Cortex of kidney (tissue), 1 donor: ENCODE measurements at places on chromosomes 4 and X.

GRCh38 chr4:11514779-11515419 is 86.2 kb upstream of the HS3ST1 start:
- no peak for DNase-seq

- DNase-seq = no peak
Measured at GRCh38 chrX:118182025-118182424, 65.4 kb upstream of the KLHL13 start.

GRCh38 chrX:135707880-135708279 is 5.6 kb upstream of the CT45A1 start:
- no peak for DNase-seq

GRCh38 chr4:127501103-127501502 is 131.7 kb upstream of the INTU start:
- DNase-seq = no peak

- DNase-seq = no peak
Measured at GRCh38 chr4:169956091-169956843, 69.9 kb downstream of the MFAP3L start.

- no peak for DNase-seq
Measured at GRCh38 chr4:66899422-66900065, 645.8 kb downstream of the CENPC start.

DNA sequence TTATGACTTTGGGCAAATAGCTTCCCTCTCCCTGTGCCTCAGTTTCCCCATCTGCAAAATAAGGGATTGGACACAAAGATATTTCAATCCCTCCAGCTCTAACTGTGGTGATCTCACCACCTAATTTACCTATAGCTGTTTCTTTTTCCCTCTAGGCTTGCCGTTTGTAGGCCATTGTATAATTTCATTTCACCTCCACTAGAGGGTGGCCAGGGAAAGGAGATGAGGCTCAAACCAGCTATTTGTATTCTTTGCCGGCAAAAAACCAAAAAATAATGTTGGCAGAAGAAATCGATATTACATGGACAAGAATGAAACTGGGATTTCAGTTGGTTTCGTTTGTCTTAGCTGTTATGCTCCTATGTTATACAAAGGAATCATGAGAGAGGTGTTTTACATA is 36.1 kb upstream of the DOCK11 start:
- DNase-seq = no peak

- no peak for DNase-seq
Measured at GRCh38 chrX:5051831-5052491, 1176.7 kb downstream of the NLGN4X start.

- DNase-seq = no peak
Measured at GRCh38 chrX:151505796-151506195, 57.7 kb upstream of the PASD1 start.

DNA sequence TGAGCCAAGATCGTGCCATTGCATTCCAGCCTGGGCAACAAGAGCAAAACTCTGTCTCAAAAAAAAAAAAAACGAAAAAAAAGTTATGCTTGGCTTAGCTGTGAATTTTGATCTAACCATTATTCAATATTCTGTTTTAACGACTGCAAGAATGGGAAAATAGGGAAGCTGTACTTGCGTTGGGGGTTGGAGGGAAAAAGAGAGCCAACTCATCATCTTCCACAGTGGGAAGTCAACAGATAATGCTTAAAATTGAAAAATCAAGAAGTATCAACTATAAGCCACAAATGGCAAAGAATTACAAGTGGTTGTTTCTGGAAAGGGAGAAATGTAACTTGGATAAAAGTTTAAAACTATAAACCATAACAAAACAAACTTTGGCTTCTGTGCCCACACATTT is 2.9 kb downstream of the TEC start:
- no peak for DNase-seq

GRCh38 chrX:132689612-132690563 is 201.1 kb upstream of the MBNL3 start:
- no peak for DNase-seq

GRCh38 chr4:177574446-177574845 is 132.2 kb upstream of the AGA start:
- no peak for DNase-seq

DNA sequence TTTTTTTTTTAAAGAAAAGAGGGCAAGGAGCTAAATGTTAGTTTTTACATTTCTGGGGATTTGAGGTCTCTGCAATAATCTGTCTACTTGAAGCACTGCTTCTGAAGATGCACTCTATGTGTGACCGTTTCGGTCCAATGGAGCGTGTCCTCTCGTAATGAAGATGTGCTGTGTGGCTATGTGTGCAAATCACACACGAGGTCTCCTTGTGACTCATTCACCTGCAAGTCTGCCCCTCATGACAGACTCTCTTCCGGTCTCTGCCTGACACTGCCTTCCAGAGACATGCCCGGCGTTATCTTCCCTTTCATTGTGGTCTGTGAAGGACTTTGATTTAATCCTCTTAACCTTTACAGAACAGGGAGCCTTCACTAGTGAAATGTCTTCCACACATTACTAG is 84.3 kb downstream of the TRAM1L1 start:
- no peak for DNase-seq

GRCh38 chr4:76738086-76738931 is 159.6 kb downstream of the SOWAHB start:
- no peak for DNase-seq

- no peak for DNase-seq
Measured at GRCh38 chrX:97907791-97908190, 1024.1 kb downstream of the RPA4 start.

GRCh38 chrX:96835660-96836289 is 47.9 kb upstream of the RPA4 start:
- no peak for DNase-seq

DNA sequence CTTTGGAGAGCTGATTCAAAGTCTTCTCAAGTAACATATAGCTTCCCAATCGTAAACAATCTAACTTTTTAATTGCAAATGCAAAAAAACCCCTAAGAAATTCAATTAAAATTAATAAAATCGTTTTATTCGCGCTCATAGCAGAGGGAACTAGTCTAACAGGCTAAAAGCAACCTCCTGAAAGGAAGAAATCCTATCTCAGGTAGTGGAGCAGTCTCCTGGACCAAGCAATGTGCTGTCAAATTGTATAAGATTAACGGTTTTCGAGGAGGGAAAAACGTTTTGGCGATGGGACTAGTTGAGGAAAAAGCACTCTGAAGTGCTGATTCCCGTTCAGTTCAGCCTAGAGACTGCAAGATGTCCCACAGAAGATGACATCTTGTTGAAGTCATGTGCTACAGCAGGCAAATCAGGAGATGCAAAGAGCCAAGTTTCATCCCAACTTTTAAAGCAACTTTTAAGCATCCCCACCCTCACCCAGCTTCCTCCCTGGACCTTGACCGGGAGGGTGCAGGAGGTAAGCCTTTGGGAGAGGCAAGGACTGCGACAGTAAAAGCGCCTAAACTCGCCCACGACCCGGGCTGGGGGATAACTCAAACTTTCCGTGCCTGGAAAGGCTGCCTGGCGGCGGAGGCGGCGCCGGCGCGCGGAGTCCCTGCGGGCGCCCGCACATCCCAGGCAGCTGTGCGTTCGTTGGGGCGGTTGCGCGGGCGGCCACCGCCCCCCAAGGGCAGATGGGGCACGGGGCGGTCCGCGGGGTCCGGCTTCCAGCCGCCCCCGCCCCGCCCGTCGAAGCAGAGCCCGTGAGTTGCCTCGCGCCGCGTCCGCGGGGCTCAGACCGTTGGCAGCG is 784 bp downstream of the MAP7D3 start:
- DNase-seq = no peak

DNA sequence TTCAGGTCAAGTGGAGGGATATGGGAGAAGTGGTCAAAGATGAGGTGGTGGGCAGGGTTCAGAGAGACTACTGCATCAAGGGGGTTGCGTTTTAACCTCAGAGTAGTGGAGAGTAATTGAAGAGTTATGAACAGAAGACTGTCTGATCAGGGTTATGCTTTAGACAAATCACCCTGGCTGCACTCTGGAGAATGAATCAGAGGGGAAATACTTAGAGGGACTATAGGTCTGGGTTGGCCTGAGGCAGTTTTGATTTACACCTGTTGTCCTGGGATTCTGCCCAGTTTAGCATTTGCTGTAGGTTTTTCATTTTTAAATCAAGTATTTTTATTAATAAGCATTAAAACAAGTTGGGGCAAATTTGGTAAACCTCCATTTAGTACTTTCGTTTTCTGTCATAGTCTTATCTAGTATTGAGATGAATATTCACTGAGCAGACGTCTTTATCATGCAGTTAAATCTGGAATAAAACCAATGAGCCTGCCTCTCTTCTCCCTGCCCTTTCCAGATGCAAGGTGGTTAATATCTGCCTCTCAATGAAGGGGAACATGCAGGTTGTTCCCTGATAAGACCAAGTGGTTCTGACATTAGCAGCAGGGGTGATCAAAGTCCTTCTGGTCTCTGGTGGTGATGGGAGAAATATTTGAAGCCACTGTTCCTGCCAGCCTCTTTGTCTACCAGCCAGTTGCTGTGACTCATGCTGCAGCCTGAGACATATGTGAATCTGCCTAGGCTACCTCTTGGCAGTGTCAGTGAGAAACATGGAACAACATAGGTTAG is 116.0 kb upstream of the RPS6KA3 start:
- no peak for DNase-seq

DNA sequence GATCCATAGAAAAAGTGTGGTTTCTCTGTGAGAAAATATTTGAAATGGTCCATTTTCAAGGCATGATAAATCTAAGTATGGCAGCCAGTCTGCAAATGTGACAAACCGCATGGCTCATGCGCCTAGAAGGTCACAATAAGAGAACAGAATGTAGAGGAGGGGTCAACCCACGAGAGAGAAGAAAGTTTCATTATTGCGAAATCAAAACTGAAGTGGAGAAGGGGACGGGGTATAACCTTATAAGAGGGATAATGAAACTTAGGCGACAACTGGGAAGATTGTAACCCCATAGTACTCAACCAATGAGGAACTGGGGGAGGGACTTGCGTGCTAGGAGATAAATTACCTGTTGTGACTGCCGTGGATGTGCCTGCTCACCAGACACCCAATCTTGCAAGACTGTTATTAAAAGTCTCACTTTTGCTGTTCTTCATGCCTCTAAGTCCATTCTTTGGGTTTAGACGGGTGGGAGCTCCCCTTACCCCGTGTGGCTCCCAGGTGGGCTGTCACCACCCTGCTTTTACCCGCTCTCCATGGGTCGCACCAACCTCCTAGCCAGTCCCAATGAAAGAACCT is 21.3 kb upstream of the ZCCHC4 start:
- DNase-seq = no peak

DNA sequence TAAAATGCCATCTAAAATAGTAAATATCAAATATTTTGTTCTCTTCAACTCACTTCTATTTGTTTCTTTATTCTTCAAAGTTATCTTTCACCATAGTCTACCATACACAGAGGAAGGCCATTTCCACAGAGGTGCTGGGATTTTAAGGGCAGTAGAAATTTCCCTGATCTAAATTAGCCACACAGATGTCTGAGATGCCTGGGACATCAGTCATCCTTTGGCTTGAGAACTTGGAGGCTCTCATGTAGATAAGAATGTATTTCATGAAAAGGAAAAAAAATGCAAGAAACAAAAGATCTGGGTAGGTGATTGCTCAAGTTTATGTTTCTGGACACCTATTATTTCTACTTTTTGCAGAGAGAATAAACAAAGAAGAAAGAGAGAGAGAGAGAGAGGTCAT is 1008.2 kb downstream of the NLGN4X start:
- no peak for DNase-seq

DNA sequence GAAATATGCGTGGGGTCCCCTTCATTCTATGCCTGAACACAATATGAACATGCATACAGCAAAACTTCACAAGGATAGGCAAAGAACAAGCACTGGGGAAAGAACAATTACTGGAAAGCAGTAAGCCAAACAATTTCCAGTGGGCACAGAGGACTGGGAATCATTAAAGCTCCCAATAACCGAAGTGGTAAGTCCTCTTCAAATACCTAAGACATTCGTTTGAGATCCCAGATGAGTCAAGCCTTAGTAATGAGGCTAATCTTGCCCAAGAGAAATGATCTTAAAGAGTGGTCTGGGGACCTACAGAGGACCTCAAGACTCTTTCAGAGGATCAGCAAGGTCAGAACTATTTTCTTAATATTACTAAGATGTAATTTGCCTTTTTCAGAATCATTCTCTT is 28.6 kb downstream of the ANAPC10 start:
- DNase-seq = no peak

DNA sequence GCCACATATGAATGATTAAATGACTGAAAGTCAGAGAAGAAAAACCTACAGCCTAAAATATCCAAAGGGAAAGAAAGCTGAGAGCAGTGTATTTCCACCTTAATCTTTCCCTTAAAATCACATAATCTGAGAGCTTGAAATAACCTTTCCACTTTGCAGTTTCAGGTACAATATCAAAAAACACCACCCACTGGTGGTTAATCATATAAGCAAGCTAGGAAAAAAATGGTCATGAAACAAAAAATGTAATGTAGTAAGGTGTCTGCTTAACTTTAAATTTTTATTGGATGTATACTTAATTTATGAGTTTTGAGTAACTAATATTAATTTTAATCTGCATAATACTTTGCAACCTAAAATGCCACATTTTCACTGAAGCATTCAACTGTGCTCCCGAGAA is 3.2 kb downstream of the PRDM5 start:
- no peak for DNase-seq

- no peak for DNase-seq
Measured at GRCh38 chr4:163165217-163166017, 1.3 kb downstream of the NAF1 start.

- no peak for DNase-seq
Measured at GRCh38 chr4:77349364-77349763, 192.4 kb downstream of the CCNG2 start.

- no peak for DNase-seq
Measured at GRCh38 chrX:20149326-20149725, 7.7 kb upstream of the EIF1AX start.

GRCh38 chr4:74873545-74874301 is 59.2 kb upstream of the PARM1 start:
- DNase-seq = no peak

GRCh38 chr4:11876104-11876503 is 447.4 kb upstream of the HS3ST1 start:
- DNase-seq = no peak

- no peak for DNase-seq
Measured at GRCh38 chr4:69484011-69484410, 11.7 kb downstream of the UGT2B4 start.

DNA sequence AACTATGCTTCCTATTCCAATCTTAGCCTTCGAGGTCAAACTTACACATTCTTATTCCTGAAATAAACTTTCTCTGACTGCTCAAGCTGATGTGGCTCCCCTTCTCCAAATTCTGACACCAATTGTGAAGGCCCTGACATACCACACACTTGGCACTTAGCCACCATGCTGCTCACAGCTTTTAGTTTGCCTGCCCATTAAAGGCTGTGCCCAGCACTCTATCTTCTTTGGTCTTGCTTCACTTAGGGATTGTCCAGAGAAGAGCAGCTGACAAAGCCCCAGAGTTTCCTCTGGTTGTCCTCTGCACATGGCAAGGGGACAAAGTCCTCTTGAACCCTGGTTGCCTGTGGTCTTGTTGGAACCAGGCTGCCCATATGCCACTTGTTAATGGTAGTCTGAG is 126.1 kb downstream of the ARHGEF9 start:
- no peak for DNase-seq

DNA sequence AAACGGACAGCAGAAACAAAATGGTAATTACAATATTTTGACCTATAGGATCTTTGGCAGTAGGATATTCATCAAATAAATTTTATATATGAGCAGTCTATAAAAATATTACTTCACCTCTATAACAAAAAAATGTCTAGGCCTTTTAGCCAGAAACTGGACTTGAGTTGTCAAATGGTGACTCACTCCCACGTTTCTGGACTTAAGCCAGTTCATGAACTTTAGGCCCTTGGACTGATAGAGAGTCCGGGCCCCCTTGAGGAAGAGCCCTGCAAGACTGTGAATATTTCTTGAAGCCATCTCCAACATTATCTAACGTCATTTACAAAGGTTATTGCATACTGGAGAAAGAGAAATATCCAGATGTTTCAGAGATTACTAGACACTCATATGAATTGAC is 106.8 kb upstream of the FAM47A start:
- no peak for DNase-seq
